ENCODE measurements at places on chromosomes 1 and 21.

DNA sequence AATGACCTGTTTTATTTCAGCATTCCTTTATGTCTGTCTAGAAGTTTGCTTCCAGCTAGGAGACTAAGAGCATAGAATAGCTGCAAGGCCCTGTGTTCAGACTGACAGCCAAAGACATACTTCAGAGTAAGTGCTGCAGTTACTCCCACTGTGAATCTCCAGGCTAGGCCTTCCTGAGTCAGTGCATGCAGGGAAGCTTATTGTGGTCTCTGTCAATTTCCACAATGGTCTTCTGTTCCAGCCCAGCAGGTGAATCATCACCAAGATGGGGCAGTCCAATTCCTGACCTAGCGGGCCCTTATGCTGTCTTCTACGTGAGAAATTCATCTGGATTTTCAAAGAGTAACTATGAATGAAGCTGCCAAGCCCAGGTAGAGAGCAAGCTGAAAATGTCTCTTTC lies 146.3 kb upstream of the C8B start:
- DNase-seq = no peak

GRCh38 chr1:68758666-68759209 lies 261.9 kb upstream of the DEPDC1 start:
- DNase-seq = no peak

- DNase-seq = no peak
These were observed 197.9 kb downstream of the NCAM2 start for GRCh38 chr21:21196087-21196486.

GRCh38 chr1:1221887-1222574 lies 8.1 kb upstream of the TNFRSF4 start:
- no peak for DNase-seq

- DNase-seq = no peak
These were observed 17.1 kb downstream of the TP73 start for GRCh38 chr1:3669421-3669821.

- DNase-seq = no peak
These were observed 915.2 kb downstream of the TTLL7 start for GRCh38 chr1:83083589-83084224.

DNA sequence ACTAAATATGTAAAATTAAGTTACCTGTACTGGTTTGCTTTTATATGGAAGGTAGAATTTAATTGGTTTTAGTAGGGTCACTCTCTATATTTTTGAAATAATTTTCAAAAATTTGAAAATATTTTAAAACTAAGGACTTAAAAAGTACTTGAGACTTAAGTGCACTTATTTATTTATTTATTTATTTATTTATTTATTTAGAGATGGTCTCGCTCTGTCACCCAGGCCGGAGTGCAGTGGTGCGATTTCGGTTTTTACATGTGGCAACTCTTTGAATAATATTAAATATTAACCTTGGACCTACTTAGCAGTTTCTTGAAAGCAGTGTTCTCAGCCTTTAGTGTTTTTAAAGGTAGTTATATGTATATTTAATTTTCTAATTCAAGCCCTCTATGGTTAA lies 36.4 kb downstream of the TMED5 start:
- DNase-seq = no peak

DNA sequence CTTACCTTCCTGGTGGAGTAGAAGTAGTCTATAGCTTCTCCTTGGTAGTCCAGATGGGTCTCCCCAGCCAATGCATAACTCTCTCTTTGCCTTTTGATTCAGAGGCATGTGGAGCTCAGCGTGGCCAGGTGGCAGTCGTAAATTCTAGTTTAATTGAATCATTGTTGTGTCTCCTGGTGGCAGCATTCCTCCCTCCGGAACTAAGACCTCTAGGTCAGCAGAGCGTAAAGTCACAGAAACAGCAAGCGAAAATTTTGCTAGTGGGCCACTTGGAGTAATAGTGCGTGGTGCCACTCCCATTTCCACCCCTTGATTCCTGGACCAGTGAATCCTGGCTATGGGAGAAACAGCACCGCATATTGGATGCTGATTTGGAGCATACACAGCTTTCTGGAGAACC lies 3.9 kb upstream of the TMPRSS2 start:
- DNase-seq = no peak

DNA sequence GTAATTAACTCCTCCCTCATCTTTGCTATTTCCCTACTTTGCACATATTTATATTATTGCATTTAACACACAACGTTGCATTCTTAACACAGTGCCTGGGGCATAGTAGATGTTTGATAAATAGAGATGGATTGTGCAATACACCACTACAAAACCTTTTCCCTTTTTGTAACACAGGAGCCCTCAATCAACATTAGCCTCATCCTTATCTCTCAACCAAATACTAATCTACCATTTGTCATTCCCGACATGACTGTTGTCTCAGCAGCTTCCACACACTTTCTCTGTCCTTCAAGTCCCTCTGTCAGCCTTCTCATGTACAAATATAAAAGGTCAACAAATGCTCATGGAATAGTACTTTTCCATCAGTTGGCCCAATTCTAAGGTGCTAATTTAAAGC lies 78.9 kb upstream of the KCNK2 start:
- no peak for DNase-seq

DNA sequence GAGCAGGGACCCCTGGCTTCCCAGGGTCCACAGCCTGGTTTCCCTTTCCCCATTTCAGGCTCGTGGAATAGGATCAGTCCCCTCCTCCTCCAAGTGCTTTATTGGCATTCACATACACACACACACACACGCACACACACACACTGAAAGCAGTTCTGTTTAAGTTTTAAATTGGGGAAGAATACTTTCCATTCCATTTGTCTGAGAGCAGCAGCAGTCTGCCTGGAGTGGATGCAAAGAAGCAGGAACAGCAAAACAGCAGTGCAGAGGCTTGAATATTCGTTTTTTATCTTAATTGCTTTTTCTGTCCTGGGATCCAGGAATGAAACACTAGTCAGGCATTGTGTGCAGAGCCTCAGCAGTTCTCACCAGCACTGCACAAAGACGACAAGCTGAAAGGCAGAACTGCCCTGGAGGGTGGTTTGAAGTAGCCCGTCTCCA lies 7.1 kb downstream of the CYB561D1 start:
- DNase-seq = no peak

DNA sequence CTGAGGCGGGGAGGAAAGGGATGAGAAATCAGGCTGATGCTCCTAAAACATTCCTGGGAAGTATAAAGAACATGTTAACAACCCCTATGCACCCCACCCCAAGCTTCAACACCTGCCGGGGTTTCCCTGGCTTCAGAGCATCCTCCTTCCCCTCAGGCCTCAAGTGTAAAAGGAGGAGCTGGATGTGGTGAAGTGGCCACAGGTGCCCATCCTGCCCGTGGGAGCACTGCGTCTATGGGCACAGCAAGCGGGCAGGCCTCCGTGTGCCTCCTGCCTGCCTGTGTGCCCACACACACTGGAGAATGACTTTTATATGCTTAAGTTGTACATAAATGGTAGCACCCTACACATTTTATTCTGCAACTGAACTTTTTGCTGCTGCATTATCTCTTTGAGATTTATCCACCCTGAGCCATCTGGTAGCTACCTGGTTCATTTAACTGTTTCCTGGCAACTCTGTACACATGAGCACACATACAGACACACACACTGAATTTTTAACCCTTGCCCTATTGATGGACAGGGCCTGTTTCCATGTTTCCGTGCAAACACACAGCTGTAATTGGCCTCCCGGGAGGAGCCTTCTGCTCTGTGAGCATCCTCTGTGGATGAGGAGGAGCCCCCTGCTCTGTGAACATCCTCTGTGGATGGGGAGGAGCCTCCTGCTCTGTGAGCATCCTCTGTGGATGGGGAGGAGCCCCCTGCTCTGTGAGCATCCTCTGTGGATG lies 13.4 kb upstream of the FTCD start:
- DNase-seq = no peak

Measured in stimulated activated naive CD4-positive, alpha-beta T cell treated with Interleukin-2 at 50 U/mL for 16 hours (primary cell).